Tongue (tissue), 3 donors: ENCODE measurements at places on chromosomes 5 and 9. TPM values are rescaled to one million over a fixed set of nuclear protein-coding genes. Genes with fewer than 3 reads are reported as not detected.

DNA sequence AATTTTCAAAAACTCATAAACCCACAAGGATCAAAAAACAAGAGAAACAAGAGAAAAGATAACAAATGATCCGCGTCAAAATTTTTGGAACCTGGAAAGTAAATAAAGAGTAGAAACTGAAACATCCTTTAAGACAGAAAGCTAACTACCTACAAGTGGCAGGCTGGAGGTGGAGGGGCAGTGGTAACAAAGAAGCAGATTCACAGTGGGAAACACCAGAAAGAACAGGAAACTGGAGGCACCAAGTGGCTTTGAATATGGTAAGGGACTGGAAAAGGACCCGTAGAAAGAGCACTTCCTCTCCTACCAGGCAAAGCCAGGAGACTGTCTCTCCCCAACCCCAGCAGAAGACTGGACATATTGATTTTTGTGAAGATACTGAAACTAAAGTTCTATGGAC, 100.6 kb upstream of the TARS1 start:
- no peak for DNase-seq

The ECSCR gene
- total RNA-seq, result 7.9 TPM

The ARHGEF28 gene
- 22.0 TPM for total RNA-seq

The ST8SIA4 gene
- 15.0 TPM for total RNA-seq
